ENCODE measurements at places on chromosomes 3 and 15.

- DNase-seq = no peak
Observed at GRCh38 chr15:49225572-49226281, 55.7 kb downstream of the GALK2 start.

DNA sequence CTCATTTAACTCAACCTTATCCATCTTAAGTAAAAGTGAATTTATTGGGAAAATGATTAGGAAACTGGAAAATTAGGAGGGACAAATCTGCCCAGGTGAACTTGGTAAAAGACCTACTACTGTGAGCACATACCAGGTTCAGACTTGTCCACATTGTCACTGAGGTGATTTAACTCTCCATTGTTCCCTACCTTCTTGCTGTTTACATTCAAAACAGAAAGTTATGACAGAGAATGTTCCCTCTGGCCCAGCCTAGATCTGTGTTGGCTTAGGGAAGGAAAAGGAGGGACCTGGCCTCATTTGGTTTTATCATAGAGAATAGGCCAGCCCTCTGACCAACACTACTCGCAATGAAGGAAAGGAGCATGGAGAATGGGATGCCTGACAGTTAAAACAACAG, 117.6 kb downstream of the SATB1 start:
- no peak for DNase-seq

DNA sequence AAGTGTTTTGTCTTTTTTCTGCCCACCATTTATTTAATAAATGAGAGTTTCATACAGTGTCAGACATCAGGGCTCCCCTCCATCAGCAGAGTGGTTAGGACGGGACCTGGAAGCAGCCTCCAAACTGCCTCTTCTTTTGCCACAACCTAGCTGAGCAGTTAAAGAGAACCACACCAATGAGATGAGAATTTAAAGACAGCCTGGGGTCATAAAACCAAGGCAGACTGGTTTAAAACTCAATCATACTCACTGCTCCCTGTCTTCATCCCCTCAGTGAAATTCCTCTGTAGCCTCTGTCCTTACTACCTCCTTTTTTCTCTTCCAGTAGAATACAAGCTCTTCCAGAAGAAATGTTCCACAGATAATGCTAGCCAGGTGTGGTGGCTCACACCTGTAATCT, 78.7 kb downstream of the WWTR1 start:
- DNase-seq = no peak

GRCh38 chr3:150335631-150336030, 72.5 kb upstream of the TSC22D2 start:
- no peak for DNase-seq

- no peak for DNase-seq
Observed at GRCh38 chr15:36362509-36362915, 216.9 kb upstream of the CDIN1 start.

- DNase-seq = no peak
Observed at GRCh38 chr3:81965696-81966095, 204.3 kb upstream of the GBE1 start.

GRCh38 chr3:94184781-94185180, 121.9 kb downstream of the NSUN3 start:
- no peak for DNase-seq

- no peak for DNase-seq
Observed at GRCh38 chr15:58622877-58623276, 126.6 kb downstream of the ADAM10 start.

DNA sequence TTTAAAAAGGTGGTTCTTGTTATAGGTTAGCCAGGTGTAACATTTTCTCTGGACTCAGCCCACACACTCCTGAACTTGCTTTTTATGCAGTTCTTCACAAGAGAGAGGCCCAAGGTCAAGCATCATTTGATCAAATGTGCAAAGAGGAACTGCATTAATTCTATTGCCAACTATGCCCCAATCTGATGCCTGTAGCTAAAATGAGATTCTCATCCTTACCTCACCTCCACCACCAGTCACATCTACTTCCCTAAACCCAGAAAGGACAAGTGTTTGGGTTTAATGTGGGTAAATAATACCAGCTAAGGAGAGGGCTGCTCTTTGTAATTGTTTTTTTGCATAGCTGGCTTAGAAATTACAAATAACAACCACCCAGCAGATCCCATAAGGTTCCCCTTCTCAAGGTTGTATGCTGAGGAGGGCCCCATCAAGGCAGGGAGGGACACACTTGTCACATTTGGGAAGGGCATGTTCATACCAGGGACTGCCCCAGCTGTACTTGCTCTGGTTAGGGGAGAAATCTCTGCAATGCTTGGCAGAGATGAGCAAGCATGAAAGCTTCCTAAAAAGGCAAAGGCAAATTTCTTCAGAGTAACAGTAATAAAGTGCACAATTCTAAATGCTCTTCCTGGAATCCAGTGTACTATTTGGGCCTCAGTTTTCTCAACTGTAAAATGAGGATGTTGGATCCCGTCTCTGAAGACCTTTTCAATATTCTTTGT, 76.2 kb downstream of the TGFBR2 start:
- no peak for DNase-seq

DNA sequence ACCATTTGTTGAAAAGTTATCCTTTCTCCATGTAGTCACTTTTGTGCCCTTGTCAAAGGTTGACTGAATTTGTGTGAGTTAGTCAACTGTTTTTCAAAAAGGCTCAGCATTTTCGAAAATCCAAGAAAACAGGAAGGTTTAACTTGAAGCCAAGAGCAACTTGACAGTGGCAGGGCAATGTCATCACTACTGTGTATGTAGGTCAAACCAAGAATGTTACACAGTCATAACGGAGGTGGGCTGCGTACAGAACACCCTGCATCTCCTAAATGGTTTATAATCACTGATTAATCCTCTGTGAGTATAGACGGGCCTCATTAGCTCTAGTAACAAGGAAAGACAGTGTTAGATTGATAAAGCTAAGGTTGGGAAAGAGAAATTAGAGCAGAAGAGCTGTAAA, 1064.9 kb downstream of the FHIT start:
- no peak for DNase-seq

DNA sequence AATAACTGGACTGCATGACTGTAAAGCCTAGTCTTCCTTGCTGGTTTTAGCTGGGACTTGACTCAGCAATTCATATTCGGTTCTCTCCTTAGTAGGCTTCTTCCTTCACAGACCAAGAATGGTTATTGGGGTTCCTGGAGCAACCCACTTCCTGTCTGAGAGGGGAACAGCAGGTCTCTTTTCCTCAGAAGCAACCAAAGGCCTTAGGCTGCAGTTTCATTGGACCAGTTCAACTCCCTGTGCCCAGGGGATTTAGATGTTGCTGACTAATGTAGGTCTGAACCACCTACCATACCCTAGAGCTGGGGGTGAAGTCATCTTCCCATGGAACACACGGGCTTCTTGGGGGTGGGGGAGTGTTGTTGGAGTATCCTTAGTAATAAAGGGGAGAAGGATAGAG, 84.0 kb upstream of the SKOR1 start:
- DNase-seq = no peak

GRCh38 chr15:52651868-52652267, 27.3 kb downstream of the ATOSA start:
- DNase-seq = no peak

DNA sequence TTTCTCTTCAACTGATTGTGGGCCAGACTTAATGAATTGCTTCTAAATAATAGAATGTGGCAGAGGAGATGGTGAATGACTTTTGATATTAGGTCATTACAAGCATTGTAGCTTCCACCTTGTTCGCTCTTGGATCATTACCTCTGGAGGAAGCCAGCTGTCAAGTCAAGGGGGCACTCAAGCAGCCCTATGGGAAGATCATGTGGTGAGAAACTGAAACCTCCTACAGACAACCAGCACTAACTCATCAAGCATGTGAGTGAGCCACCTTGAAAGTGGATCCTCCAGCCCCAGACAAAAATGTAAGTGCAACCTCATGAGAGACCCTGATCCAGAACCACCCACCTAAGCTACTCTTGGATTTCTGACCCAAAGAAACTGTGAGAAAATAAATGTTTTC, 109.8 kb upstream of the TBC1D5 start:
- DNase-seq = no peak

- DNase-seq = no peak
Observed at GRCh38 chr15:67006083-67007065, 59.0 kb upstream of the SMAD3 start.

DNA sequence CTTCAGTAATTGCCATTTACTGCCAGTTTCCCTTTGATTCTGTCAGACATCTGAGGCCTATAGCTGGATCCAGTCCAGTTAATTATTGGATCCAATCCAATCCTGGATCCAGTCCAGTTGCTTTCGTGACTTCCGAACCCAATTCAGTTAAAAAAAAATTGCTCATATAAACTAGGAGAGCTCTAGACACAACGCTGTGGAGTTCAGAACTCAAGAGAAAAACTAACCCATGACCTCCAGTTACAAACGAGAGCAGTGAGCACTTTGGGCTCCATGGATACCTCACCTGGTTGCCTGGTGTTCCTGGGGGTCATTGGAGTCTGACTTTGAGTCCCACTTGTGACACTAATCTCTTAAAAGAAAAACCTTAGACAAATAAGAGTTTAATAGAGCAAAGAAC, 269.8 kb downstream of the THSD4 start:
- no peak for DNase-seq

DNA sequence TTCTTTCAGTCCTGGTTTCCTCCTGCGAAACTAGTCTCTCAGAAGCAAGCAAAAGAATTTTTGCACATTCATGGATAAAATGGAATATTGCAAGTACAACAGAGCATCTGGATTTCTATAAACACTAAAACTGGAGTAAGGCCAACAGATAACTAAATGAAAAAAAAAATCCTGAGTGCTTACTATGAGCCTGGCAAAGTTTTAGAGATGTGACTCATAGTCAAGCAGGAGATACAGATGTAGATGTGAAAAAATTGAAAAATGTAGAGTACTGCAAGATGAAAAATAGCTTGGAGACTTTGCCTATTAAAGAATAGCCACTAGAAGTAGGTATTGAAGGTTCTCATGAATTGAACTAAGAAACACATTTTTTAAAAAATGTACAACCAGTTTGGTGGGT, 397.4 kb downstream of the OTOL1 start:
- DNase-seq = no peak

- no peak for DNase-seq
Observed at GRCh38 chr3:120471643-120472042, 20.9 kb upstream of the FSTL1 start.

DNA sequence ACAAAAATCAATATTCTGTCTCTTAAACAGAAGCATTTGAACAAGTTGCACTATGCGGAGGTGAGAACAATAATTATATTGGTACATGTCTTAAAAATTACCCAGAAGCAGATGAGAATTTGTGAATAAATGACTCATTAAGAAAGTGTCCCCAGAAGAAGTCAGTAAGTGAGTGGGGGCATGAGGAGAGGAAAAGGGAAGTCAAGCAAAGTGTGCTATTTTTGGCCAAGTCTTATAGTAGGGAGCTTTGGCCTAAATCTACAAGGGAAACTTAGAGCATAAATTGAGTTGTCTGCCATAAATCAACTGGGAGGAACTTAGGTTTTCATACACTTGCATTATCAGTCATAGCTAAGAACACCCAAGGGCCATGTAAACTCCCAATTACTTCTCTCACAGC, 86.9 kb upstream of the SATB1 start:
- no peak for DNase-seq

DNA sequence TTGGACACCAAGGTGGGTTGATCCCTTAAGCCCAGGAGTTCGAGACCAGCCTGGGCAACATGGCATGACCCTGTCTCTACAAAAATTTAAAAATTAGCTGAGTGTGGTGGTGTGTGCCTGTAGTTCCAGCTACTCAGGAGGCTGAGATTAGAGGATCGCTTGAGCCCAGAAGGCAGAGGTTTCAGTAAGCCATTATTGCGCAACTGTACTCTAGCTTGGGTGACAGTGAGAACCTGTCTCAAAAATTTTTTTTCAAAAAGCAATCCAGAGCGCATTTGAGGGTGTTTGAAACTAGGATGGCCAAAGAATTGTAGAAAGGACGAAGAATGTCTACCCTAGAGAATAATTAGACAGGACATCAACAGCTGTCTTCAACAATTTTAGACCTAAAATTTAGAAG, 103.4 kb downstream of the STAC start:
- no peak for DNase-seq

- no peak for DNase-seq
Observed at GRCh38 chr3:146345900-146346299, 95.0 kb upstream of the PLSCR4 start.

DNA sequence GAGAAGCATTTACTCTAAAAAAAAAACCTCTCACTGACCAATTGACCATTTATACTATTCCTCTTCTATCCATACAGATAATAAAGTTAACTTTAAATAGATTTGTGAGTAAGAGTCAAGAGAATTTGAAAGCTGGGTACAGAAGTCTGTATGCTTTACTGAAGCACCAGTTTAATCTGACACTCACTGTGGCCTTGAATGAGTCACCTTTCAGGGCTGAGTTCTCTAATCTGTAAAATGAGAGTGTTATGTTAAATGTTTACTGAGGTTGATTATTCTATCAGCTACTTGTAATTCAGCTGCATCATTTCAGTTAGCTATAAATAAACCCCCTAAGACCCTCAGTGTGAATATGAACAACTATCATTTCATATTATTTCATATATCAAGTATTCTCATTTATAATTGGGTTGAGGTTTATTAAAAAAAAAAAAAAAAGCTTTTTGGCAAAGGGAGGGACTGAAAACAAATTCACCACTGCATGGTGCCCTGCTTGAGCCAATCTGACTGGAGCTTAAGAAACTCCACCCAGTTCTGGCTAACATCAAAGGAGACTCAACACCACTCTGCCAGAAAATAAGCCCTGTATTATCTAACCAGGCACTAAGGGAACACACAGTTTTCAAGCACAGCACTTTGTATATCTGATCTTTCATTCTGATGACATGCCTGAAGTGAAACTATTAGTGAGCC, 2.8 kb downstream of the MAP4 start:
- no peak for DNase-seq

DNA sequence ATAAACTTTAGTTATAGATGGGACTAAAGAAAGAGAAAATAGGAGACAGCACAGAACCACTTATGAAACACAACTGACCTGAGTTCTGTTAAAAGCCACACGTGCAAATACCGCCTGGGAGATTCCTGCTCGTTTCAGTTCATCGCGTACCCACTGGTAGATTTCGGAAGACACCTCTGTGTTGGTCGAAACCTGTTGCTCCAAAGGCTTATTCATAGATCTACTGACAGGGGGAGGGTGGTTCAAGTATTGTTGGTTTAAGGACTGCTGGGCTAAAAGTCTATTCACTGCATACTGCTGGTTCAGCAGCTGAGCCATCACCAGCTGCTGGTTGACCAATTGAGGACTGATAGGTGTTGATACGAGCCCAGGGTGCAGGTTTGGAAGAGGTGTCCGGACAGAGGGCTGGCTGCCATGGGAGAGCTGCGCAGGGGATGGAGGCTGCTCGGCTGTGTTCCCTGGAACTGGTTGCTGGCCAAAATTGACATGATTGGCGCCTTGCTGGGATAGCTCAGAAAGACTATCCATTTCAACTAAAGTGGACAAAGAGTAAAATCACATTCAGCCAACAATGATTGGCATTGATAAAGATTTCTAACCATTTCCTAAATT, 30.6 kb downstream of the SATB1 start:
- no peak for DNase-seq

DNA sequence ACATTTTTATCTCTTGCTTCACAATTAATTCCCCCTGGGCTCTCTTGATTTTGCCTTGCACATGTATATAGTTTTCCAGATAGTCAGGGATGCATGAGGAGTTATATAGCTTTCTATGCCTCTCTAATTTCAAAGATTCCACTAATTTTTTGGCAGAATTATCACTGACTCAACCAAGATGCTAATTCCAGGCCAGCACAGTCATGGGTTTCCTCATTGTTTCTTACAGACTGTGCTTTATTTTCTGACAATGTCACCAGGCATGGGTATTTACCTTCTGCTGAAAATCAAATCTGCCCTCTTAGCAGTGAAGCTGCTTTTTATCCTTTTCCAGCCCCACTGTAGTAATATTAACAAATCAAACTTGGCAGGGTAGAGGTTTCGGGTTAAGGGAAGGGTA, 1520.6 kb upstream of the CADM2 start:
- DNase-seq = no peak

GRCh38 chr3:113551820-113552219, 19.5 kb downstream of the SIDT1 start:
- no peak for DNase-seq

Data from stimulated activated CD8-positive, alpha-beta memory T cell treated with anti-CD3 and anti-CD28 coated beads, Interleukin-4, amount 100 ng/mL, for 1 hour (primary cell).